NCI-H510A (cell line): ENCODE measurements at places on chromosomes 2 and 18.

DNA sequence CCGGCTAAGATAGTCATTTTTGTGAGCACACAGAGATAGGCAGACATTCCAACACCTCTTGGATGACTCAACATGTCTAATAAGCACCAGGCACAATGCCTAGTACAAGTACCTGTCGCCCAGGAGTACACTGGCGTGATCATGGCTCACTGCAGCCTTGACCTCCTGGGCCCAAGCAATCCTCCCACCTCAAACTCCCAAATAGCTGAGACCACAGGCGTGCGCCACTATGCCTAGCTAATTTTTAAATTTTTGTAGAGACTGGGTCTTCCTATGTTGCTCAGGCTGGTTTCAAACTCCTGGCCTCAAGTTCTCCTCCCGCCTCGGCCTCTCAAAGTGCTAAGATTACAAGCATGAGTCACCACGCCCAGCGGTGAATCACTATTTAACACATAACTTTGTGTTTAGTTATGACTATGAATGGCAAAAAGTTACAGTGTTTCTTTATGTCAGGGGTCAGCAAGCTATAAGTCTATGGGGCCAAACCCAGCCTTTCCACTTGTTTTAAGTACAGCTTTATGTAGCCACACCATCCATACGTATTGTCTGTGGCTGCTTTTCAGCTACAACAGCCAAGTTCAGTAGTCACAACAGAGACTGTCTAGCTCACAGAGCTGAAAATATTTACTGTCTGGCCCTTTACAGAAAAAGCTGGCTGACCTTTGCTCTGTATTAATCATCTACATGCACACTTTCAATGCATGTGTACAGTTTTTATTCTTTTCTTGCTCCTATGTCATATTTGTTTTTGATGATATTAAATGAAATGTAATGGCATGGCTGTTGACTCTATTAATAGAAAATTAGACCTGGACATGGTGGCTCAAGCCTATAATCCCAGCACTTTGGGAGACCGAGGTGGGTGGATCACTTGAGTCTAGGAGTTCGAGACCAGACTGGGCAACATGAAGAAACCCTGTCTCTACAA is 18.7 kb downstream of the ORC2 start:
- DNase-seq, result no peak

DNA sequence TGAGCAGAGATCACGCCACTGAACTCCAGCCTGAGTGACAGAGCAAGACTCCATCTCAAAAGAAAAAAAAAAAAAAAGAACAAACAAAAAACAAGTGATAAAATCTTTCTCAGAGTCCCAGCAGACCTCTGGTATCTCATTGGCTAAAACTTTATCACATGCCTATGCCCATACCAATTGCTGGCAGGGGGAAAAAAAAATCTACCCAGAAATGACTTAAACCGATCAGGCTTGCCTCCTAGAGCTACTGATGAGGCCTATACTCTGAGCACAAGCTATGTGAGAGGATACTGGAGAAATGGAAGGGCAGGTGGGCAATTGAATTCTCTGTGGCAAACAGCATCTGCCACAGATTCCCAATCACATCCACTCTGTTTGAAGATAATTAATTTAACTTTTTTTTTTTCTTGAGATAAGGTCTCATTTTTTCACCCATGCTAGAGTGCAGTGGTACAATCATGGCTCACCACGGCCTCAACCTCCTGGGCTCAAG is 49.0 kb downstream of the FBXO36 start:
- DNase-seq, result no peak

- no peak for DNase-seq
These were observed 187.3 kb upstream of the ID2 start for GRCh38 chr2:8494589-8494988.

- DNase-seq, result no peak
These were observed 193.5 kb downstream of the ZFP36L2 start for GRCh38 chr2:43033016-43033270.

DNA sequence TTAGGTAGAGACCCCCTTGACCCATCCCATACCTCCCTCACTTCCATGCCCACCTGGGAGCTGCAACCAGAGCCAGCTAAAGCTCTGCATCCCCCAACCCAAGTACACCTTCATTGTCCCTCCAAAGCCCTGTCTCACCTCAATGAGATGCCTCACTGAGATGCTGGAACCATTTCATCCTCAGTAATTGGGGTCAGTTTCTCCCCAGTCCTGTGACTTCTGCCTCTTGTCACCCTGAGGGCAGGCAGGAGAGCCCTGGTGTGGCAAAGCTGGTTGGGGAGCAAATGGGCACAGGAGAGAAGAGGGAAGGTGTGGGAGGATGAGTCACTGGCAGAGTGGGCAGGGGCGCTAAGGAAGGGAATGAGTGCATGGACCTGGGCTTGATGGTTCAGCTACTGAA is 27.9 kb upstream of the NT5DC4 start:
- no peak for DNase-seq

GRCh38 chr18:3340015-3340681 is 78.2 kb downstream of the MYL12B start:
- DNase-seq, result no peak

GRCh38 chr2:102295566-102295965 is 15.8 kb upstream of the IL1RL1 start:
- DNase-seq, result no peak

GRCh38 chr18:76765649-76766048 is 56.7 kb upstream of the ZNF236 start:
- DNase-seq, result no peak

GRCh38 chr2:25521126-25521525 is 152.3 kb downstream of the DTNB start:
- DNase-seq, result no peak

DNA sequence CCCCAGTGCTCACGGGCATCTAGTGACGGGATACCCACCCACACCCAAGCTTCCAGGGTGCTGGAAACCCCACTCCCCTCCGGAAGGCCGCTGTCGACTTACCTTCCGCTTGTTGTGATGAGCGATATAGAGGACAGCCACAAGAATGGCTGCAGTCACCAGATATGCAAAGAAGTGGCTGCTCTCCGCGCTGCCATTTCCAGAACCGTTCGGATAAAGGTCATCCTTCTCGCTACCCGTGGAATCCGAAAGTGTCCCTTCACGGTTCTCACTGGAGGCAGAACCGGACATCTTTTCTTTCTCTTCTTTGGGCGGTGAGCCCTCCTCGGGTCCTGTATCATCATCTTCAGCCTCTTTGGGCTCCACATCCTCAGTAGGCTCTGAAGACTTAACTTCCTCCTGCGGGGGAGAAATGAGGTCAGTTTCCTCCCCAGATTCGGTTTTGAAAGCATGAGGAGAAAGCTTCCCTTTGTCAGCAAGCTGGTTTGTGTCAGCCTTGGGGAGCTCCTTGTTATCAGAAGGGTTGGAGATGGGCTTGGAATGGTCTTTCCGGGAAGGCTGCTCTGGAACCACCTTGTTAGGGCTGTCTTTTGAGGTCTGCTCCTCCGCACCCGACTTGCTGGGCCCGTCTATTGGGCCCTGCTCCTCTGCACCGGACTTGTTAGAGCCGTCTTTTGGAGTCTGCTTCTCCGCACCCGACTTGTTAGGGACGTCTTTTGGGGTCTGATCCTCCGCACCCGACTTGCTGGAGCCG is 1.2 kb downstream of the TGOLN2 start:
- DNase-seq, result no peak

DNA sequence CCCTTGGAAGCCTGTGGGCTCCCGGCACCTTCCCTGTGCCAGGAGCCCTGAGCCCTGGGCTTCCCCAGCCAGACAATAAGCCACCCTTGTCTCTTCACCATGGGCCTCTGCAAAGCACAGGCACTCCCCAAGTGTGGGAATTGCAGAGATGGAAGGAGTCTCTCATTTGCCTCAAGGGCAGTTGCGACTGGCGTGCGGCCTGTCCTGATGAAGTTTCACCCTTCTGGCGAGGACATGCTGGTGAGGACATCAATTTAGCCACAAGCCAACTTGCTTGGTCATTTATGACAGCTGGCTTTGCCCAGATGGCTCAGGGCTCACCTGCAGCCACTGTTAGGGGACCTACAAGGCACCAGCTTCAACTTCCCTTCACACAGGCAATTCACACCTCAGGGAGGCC is 180.2 kb downstream of the ANAPC1 start:
- DNase-seq, result no peak

DNA sequence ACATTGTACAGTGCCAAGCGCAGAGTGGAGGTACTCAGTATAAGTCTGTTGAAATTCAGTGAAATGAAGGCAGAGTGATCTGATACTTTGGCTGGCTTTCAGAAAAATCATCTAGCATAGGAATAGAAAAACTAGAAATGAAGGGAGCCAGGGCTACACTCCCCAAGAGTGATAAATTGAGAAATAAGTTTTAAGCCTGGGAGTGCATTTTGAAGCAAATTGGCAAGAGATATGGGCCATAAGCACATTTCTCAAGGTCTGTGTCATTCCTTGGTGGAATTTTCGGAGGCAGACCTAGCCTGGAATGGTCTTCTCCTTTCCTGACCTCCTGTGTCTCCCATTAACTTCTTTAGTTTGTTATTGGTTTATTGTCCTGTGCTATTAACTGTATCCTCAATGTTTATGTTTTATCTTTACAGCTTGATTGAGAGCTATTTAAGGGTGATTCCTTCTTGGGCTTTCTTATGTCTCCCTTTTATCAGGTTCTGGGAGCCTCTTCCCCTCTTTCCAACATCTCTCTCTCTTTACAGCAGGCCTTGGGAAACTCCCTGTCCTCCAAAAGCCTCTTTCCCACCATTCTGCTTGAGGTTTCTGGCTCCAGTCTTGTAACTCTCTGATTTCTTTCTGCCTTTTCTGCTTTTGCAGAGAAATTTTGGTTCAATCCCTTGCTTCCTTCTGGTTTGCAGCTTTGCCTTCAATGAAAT is 649.5 kb downstream of the SLC4A3 start:
- DNase-seq, result no peak

DNA sequence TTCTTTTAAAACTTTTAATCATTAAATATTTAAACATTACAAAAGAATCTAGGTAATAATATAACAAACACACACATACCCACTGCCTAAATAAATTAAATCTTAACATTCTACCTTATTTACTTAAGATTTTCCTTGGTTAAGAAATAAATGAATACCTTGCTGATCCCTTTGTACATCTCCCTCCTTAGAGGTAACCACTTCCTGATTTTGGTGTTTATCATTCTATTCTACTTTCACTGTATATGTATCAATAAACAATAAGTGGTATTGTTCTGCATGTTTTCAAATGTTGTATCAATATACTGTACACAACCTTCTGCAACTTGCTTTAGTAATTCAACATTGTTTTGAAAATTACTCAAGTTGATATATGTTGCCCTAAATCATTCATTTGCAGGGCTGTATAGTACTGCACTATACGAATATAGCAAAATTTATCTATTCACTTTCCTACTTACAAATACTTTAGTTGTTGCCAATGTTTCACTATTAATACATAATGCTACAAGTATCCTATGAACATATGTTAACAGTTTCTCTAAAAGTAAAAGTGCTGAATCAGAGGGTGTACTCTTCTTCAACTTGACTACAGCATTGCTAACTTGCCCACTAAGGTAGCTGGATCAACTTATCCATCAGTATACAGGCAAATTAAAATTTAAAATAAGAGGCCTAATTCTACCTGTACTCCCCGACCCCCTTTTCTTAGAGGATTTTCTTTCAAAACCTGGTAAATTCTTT is 65.8 kb downstream of the MEMO1 start:
- DNase-seq, result no peak

- no peak for DNase-seq
These were observed 12.0 kb downstream of the WDFY1 start for GRCh38 chr2:223932816-223933800.

DNA sequence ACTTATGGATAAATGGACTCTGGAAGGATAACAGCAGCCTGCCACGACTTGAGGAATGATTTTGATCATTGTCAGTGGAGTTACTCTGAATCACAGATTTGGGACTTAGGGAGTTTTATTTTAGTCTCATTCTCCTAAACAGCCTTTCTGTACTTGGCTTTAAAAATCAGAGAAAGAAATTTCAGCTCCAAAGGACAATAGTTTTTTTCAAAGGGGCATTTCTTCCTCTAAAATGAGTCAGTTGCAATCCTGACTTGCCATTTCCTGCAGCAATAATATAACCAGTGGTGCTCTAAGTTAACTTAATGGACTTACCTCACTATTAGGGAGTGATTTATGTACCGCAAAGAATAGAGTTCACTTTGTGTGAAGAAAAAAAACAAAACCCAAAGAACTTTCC is 35.1 kb upstream of the MTX2 start:
- no peak for DNase-seq
